ENCODE measurements at places on chromosomes 7 and 10. TPM values are rescaled to one million over a fixed set of nuclear protein-coding genes. Genes with fewer than 3 reads are reported as not detected.

Gene RNLS
- 11.9 TPM for total RNA-seq

- DNase-seq = no peak
Observed at GRCh38 chr10:96968682-96969423, 136.8 kb downstream of the LCOR start.

DNA sequence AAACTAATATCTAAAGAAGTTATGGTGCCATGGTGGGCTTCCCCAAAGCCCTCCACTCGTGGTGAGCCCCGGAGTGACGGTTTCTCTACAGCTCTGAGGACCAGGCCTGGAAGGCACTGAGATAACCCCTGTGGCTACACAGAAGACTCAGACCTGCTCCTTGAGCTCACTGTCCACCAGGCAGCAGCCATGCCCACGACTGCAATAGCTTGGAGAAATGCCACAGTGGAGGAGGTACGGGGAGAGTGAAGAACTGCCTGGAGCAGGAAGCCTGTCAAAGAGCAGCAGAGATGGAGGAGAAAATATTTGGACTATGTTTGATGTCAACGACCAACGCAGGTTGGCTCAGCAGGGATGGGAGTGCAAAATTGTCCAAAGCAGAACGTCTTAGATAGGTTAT lies 300.1 kb upstream of the NPSR1 start:
- DNase-seq = no peak

GRCh38 chr7:103936558-103936957 lies 52.9 kb downstream of the RELN start:
- no peak for DNase-seq

DNA sequence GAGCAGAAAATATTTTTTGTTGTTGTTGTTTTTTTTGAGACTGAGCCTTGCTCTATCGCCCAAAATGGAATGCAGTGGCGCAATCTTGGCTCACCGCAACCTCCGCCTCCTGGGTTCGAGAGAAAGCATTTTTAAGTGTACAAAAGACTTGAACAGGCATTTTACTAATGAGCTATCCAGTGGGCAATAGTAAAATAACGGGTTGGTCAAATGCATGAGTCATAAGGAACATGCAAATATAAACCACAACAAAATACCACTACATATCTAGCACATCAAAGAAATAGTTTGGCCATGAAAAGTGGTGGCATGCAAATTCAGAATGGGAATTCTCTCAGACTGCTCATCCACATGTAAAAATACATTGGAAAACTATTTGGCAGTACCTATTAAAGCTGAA lies 71.7 kb upstream of the TMEM106B start:
- DNase-seq = no peak

GRCh38 chr7:87147500-87147899 lies 4.8 kb upstream of the DMTF1 start:
- no peak for DNase-seq

GRCh38 chr10:31606841-31607240 lies 287.8 kb downstream of the ZEB1 start:
- no peak for DNase-seq

GRCh38 chr7:20438248-20438647 lies 107.5 kb downstream of the ITGB8 start:
- DNase-seq = no peak

DNA sequence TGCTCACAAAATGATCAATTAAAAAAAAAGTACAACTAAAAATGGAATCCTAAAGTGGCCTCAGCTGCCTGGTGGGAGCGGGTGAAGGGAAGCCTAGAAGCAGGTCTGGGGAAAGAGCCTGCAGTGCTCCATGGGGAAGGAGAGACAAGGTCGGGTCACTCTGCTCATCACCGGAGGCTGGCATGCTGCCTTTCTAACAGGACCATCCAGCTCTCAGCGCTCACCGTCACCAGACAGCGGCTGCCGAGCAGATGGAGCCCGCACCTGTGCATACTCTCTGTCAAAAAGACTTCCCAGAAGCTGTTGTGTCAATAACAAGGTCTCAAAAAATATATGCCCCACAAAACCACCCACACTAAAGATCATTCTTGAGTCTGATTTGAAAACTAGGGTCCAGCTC lies 112.8 kb downstream of the BAMBI start:
- DNase-seq = no peak

Gene ABHD11
- 19.9 TPM for total RNA-seq

Gene ASZ1
- not detected for total RNA-seq

Gene NKX6-2
- not detected for total RNA-seq

GRCh38 chr10:21715531-21716195 lies 181.6 kb downstream of the MLLT10 start:
- no peak for DNase-seq

- no peak for DNase-seq
Observed at GRCh38 chr10:96570983-96571964, 15.5 kb downstream of the TM9SF3 start.

- no peak for DNase-seq
Observed at GRCh38 chr7:94003446-94004023, 620 bp downstream of the BET1 start.

DNA sequence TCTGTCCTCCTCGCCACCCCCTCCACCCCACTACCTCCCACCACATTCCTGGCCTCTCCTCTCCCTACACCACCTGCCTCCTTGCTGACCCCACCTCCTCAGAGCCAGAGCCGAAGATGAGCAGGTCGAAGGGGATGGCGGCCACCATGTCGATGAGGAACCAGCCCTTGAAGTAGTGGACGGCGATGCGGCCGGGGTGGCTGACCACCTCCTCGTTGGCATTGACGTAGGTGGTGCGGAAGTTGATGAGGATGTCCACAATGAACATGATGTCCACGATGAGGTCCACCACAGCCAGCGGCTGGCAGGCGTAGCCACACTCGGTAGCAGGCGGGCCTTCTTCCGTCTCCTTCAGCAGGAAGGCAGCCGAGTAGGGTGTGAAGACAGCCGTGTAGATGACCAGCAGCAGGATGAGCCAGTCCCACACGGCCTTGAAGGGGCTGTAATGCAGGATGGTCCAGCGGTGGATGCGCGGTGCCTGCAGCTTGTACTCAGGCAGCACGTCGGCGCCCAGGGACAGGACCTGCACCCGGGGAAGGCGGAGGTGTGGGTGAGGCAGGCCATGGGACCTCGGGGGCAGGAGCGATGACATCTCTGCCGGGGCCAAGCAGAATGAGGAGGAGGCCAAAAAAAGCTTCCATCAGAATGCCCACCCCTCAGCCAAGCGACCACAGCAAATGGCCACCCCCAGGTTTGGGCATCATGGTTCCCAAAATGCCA lies 25.6 kb downstream of the KCNH2 start:
- DNase-seq = no peak
